ENCODE measurements at places on chromosomes 3 and 15.
A peak's percentile ranks its signal among the peaks of the same experiment; 100 is the strongest.

DNA sequence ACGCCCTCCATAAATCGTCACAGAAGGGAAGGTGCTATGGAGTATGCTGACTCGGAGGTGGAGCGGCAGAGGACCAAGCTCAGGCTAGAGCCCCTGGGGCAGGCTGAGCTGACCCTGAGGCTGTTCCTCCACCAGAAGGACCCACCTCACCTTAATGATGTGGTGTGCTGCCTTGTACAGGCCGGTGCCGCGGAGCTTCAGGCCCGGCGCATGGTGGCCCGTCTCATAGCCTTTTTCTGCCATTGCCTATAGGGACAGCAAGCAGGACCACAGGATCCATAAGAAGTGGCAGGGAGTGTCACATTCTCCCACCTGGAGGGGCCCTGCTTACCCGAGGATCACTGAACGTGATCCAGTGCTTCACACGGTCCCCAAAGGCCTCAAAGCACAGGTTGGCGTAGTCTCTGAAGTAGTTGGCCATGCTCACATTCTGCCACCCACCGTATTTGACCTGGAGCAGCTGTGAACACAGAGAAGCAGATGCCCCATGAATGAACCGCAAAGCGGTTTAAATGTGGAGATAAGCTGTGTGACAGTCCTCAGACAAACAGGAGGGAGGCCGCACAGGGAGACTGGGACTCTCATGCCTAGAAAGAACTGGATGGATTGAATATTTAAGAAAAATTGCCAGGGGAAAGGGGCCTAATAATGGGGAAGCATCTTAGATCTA, 4.8 kb downstream of the LCTL start:
- no peak for DNase-seq

GRCh38 chr15:39828374-39828931, 45.8 kb upstream of the FSIP1 start:
- no peak for DNase-seq

- DNase-seq: peak; percentile 64
Measured at GRCh38 chr3:112642912-112643506, 2.1 kb upstream of the CCDC80 start.

GRCh38 chr3:24290596-24290995, 204.1 kb downstream of the THRB start:
- DNase-seq: no peak

DNA sequence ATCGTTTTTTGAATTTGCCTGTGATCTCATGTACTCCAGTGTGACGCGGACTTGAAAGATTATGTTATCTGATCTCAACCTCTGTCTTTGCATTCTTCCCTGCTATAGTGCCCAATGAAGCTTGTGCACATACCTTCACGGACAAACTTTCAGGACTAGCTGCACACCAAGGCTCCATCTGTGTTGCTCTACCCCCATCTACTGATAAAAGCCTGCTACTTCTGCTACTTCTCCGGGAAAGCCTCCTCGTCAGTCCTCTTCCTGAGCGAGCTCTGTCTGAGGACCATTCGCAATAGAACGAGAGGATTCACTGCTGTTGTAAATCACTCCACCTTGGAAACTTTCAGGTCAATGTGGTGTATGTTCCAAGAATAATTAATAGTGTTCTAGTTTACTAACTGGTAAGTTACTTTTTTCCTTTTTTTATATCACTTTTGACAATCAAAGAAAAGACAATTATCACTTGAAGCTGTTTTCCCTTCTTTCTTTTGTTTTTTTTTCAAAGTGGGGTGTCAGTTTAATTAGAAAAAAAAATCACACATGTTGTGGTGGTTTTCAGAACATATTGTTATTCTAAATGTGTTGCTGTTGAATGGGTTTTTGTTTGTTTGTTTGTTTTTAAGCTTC, 217.6 kb downstream of the ARRDC4 start:
- no peak for DNase-seq

GRCh38 chr15:91889111-91889815, 35.8 kb downstream of the SLCO3A1 start:
- DNase-seq: no peak

DNA sequence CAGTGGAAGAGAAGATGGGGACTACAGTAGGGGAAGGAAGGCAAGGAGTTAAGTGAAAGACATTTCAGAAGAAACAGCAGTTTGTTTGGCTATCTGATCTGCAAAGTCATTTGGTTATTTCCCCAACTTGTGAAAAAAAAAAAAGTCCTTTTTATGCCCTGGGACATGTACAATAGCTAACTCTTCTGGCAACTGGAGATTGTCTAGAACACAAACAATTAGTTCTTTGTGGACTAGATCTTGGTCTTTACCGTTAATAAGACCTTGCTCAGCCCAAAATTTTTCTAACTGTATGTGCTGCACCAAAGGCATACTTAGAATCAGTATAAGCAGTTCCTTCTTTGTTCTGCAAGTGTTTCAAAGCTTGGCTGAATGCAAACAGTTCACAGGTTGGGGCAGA, 103.5 kb upstream of the NECTIN3 start:
- DNase-seq: no peak

- DNase-seq: no peak
Measured at GRCh38 chr15:60616147-60616546, 137.2 kb upstream of the ICE2 start.

GRCh38 chr3:194886836-194887235, 201.2 kb downstream of the FAM43A start:
- no peak for DNase-seq

GRCh38 chr3:95151590-95151989, 1088.7 kb downstream of the NSUN3 start:
- no peak for DNase-seq

DNA sequence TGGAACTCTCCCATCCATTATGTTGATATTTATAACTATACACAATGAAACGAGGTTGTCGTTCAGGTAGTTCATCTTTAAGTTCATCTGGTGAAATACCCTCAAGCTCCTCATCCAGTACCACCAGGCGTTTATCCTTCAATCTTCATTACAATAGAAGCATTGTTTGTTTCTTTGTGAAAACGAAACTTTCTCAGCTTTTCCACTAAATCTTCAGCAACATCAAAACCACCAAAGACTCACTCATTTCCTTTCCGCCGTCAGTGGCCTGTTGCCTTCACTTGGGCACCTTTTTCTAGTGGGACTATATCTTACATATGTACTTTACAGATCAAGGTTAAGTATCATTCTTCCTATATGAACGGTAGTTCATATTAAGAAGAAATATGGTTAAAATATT, 44.1 kb upstream of the TFG start:
- no peak for DNase-seq

- DNase-seq: no peak
Measured at GRCh38 chr3:169710619-169711018, 47.1 kb upstream of the MECOM start.

- DNase-seq: no peak
Measured at GRCh38 chr3:180611006-180611405, 9.0 kb downstream of the TTC14 start.

GRCh38 chr3:59809016-59809415, 759.2 kb upstream of the CFAP20DC start:
- no peak for DNase-seq

GRCh38 chr3:83438188-83438587, 1520.6 kb upstream of the CADM2 start:
- DNase-seq: no peak

- peak; percentile 32 for DNase-seq
Measured at GRCh38 chr15:95259513-95259912, 1028.2 kb downstream of the MCTP2 start.

DNA sequence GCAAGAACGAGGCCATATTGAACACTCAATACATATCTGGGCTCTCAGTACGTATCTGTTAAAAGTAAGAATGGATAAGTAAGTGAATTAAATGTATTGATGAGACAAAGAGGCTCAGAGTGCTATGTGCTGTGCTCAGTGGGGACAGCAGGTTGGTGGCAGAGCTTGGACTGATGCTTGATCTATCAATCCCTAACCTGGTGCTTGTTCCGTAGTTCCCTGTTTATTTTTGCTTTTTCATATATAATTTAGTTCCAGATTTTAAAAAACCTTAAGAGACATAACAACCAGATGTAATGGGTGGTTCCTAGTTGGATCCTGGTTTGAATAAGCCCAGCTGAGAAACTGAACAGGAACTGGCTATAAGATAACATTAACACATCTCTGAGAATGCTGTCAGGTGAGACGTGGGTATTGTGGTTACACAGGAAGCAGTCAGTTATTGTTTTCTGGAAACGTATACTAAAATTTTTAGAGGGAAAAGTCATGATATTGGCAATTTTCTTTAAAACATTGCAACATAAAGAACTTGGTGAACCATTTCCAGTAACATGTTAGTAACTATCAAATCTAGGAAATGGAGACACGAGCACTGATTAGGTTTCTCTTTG, 120.5 kb downstream of the FOXB1 start:
- DNase-seq: no peak

- DNase-seq: no peak
Measured at GRCh38 chr15:70348581-70349344, 251.0 kb upstream of the TLE3 start.

DNA sequence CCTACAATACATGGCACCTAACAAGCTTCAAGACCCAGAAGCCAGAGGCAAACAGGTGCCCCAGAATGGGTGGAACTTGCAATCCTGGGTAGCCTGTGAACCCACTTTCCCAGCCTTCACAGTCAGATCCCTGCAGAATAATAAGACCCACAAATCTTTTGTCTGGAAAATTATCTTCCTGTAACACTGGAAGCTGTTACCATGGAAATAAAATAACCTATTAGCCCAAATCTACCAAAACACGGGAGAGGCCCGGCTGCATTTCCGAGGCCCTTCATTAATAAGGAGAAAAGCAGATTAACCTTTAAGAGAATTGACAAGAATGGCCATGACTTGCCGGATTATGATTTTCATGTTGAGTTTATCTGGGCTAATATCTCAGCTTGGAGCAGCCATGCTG, 256.1 kb upstream of the PROK2 start:
- DNase-seq: no peak

GRCh38 chr3:65914032-65914739, 124.5 kb downstream of the MAGI1 start:
- no peak for DNase-seq

DNA sequence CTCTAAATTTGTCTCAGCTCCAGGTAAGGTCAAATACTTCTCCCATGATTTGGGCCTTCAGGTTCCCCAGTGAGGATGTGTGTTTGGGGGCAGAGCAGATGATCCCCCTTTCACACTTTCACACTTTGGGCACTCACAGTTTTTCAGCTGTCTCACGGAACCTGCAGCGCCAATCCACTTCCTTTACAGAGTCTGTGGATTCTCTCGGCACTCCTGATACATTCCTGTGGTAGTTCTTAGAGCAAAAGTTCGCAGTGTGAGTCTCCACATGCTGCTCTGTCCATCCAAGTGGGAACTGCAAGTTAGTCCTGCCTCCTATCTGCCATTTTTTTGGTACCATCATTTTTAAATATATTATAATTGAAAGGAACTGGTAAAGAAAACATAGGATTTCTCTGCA, 20.2 kb upstream of the CPOX start:
- DNase-seq: no peak

DNA sequence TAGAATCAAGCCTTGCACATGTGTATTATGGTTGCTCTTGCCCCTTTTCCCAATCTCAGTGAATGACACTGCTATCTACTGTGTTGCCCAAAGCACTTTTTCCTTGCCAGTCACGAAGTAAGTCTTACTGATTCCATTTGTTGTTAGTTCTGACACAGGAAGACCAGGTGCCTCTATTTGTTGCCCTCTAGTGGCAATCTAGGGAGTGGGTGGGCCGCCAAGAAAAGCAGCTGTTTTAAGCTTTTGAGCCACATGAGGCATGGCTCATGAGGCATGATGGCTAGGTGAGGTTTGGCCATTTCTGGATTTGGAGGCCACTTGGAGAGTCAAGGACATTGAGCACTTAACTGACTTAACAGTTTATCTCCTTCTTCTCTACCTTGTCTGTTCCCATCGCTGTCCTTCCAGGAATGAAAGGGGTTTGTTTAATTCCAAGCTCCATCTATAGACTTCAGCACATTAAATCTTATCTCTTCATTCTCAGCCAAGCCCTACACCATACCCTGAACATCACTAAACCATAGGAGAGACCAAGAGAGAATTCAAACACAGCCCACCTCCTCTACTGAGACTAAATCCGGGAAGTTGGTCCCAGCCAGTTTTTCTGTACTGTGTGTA, 103.1 kb downstream of the HCN4 start:
- peak; percentile 6 for DNase-seq

DNA sequence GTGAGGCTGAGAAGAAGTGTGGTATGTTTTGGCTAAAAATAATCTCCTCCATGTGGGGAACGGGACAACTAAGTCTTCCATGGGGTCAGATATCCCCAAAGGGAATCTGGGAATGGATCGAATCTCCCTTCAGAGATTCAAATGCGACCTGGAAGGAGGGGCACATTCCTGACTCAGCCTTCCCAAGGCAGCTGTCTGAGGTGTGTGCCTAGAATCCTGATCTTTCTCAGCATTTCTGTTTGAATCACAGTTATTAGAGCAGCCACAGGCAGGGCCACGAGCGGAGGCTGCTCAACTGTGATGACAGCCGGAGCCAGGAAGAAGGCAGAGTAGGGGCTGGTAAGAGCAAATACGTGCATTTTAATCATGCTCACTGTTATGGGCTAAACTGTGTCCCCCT, 135.1 kb downstream of the ADAMTS17 start:
- DNase-seq: no peak

GRCh38 chr3:150255413-150255812, 152.7 kb upstream of the TSC22D2 start:
- no peak for DNase-seq

DNA sequence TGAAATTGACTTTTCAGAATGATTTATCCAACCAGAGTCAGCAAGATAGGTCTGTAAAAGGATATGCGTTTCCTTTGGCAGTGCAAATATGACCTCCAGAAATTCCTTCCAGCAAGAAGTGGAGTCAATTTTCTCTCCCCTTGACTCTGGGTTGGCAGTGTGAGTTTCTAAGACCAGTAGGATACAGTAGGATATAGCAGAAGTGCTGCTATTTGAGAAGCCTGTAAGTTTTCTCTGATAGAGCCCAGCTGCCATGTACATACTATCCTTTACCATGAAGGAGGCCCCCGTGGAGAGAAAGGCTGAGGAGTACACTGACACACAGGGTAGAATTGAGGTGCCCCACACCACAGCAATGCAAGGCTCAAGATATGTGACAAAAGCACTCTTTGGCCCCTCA, 409.1 kb upstream of the PDZRN3 start:
- DNase-seq: no peak

DNA sequence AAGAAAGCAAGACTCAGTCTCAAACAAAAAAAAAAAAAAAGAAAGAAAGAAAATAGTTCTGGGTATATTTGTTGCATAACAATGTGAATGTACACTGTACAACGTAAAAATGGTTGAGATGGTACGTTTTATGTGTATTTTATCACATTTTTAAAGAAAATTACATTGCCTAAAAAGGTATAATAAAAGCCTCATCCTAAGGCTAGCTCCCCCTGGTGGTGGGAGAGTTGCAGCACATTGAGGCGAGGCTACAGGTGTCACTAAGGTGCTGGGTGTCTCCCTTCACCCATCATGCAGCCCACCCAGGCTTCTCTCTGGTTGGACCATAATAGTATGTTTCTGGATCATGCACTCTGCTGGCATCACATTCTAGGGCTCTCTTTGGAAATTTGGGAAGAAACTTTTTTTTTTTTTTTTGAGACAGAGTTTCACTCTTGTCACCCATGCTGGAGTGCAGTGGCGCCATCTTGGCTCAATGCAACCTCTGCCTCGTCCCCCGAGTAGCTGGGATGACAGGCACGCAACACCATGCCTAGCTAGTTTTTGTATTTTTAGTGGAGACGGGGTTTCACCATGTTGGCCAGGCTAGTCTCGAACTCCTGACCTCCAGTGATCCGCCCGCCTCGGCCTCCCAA, 12.4 kb upstream of the RAB11A start:
- DNase-seq: peak; percentile 76

Data from T-helper 1 cell (primary cell).